ENCODE measurements at places on chromosomes 6 and 20.

DNA sequence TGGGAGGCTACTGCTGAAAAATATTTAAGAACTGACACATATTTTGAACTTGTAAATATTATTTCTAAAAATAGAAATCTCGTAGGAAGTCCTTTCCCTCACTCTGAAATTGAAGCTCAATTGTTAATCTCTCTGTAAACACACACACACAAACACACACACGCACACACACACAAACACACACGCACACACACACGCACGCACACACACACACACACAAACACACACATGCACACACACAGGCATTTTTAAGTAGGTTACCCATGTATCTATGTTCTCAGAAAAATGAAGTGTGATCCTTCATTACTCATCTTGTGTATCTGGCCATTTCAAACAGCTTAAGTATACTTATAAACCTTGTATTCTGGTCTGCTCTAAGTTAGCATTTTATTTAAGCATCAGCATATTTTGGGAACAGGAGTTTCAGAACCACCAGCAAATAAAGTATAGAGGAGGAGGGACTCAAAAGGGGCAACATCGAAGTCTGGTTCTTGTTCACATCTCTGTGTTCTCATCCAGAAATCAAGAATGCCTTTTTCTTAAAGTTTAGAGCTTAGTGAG, 11.6 kb downstream of the CCN6 start:
- no peak for DNase-seq

DNA sequence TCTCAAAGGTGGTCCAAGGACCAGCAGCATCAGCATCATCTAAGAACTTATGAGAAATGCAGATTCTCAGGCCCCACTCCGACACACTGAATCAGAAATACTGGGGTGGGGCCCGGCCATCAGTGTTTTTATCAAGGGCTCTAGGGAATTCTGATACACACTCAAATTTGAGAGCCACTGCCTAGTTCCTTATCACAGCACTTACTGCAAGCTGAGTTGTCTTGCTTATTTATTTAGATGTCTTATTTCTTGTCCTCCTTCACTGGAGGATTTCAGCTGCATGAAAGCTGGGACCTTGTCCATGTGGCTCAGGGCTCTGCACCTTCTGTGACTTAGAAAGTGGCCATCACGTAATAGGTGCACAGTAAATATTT, 139.4 kb upstream of the RREB1 start:
- DNase-seq, result no peak

- DNase-seq, result peak; percentile 82
These were observed 67.8 kb upstream of the RALGAPA2 start for GRCh38 chr20:20780127-20780824.

- DNase-seq, result no peak
These were observed 181.2 kb downstream of the ADGRG6 start for GRCh38 chr6:142482974-142483373.

- DNase-seq, result no peak
These were observed 178.4 kb upstream of the SUPT3H start for GRCh38 chr6:45555981-45556771.

- no peak for DNase-seq
These were observed 293.8 kb downstream of the FRK start for GRCh38 chr6:115766745-115767462.

GRCh38 chr6:1391800-1392309, 2.5 kb downstream of the FOXF2 start:
- DNase-seq, result no peak

DNA sequence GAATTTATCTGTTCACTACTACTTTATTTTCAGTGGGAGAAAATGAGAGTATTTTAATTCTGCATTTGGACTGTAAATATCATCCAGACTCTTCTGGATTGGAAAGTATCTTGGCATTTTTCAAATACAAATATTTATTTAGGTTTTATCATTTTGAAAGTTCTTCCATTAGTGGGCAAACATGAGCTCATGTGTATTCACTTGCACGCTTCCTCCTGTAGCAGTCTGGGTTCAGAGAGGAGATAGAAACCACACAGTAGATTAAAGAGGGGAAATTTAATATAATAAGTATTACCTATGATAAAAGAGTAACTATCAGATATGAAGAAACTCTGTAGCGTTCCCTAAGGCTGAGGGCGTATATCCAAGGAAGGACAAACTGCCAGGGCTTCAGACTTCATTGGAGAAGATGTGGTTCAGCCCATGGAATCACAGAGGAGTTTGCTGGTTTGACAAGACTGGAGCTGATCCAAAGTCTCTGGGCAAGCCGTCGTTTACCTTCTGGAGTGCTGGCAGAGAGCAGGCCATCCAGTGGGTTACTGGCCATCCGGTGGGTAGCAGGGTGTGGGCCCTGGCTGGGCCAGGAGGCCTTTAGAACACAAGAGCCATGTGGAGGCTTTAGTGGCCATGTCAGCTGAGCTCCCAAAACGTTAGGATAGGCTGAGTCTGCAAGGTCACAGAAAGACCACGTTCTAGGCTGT, 44.3 kb downstream of the KCNS1 start:
- no peak for DNase-seq

DNA sequence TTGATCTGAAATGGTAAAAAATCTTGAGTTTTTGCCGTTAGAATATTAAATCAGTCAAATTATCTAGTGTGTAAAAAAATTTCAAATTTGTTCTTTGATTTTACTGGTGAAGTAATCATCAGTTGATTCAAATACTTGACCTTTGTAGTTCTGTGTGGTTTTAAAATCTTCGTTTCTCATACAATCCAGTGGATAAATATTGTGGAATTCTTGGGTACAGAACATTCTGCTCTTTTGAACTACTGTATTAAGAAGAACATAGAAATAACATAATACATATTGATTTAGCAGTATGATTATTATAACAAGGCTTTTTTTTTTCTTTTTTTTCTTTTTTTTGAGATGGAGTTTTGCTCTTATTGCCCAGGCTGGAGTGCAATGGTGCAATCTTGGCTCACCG, 491.8 kb downstream of the CD109 start:
- no peak for DNase-seq

DNA sequence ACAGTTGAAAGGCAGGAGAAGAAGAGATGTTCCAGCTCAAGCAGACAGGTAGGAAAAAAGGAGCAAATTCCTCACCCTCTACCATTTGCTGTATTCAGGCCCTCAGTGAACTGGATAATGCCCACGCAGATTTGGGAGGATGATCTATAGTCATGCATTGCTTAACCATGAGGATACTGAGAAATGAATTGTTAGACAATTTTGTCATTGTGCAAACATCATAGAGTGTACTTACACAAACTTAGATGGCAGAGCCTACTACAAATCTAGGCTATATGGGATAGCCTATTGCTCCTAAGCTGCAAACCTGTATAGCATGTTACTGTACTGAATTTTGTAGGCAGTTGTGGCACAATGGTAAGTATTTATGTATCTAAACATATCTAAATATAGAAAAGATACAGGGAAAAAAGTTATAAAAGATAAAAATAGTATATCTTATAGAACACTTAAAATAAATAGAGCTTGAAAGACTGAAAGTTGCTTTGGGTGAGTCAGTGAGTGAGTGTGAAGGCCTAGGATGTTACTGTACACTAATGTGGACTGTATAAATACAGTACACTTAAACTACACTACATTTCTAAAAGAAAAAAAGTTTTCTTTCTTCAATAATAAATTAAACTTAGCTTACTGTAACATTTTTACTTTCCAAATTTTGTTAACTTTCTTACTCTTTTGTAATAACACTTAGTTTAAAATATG, 672.3 kb downstream of the UTRN start:
- DNase-seq, result no peak

DNA sequence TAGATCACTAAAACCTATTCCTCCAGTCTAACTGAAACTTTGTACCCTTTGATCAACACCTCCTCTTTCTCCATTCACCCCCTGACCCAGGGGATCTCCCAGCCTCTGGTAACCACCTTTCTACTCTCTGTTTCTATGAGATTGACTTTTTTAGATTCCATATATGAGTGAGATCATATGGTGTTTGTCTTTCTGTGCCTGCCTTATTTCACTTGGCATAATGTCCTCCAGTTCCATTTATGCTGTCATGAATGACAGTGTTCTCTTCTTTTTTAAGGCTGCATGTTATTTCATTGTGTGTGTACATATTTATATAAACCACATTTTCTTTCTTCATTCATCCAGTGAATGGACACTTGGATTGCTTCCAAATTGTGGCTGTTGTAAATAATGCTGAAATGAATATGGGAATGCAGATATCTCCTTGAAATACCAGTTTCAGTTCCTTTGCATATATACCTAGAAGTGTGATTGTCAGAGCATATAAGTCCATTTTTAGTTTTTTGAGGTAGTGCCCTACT, 57.7 kb downstream of the DHX35 start:
- no peak for DNase-seq

GRCh38 chr6:25414168-25414567, 135.0 kb downstream of the CARMIL1 start:
- no peak for DNase-seq

GRCh38 chr6:117354671-117355070, 71.1 kb downstream of the ROS1 start:
- DNase-seq, result no peak

GRCh38 chr6:154345811-154346210, 10.8 kb downstream of the IPCEF1 start:
- no peak for DNase-seq

- no peak for DNase-seq
These were observed 637.6 kb downstream of the RNF144B start for GRCh38 chr6:19024737-19025136.

DNA sequence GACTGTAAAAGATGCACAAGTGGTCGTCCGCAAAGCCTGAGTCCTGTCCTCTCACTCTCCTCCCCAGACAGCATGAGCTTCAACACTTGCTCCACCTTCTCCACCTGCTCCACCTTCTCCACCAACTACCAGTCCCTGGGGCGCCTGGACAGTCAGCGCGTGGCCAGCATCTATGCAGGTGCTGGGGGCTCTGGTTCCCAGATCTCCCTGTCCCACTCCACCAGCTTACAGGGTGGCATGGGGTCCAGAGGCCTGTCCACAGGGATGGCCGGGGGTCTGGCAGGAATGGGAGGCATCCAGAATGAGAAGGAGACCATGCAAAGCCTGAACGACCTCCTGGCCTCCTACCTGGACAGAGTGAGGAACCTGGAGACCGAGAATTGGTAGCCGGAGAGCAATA, 162.2 kb upstream of the NT5E start:
- no peak for DNase-seq

DNA sequence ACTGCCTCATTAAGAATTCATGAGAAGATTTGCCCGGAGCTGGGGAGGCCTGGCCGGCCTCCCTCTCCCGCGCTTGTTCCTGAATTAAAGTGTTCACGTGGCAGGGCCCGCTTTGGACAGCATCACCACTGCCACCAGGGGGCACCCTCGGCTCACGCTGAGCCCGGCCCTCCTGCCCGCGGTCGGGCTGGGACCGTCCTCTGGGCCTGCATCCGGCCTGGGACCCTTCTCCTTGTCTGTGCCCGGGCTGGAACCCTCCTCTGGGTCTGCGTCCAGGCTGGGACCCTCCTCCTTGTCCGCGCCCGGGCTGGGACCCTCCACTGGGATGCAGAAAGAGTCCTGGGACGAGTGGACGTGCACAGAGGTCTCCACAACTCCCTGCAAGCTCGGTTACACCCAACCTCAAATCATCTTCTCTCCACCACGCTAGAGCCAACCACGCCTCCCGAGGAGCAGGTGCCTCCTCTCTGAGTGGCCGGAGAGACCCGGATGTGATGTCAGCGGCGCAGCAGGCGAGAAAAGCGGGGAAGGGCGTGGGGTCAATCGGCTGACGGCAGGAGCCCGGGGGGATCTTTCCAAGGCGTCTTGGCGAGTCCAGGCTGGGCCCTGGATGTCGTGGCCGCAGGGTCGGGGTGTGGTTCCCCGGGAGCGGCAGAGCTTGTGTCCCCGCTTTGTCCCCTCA, 50.9 kb upstream of the DACT2 start:
- DNase-seq, result peak; percentile 86

DNA sequence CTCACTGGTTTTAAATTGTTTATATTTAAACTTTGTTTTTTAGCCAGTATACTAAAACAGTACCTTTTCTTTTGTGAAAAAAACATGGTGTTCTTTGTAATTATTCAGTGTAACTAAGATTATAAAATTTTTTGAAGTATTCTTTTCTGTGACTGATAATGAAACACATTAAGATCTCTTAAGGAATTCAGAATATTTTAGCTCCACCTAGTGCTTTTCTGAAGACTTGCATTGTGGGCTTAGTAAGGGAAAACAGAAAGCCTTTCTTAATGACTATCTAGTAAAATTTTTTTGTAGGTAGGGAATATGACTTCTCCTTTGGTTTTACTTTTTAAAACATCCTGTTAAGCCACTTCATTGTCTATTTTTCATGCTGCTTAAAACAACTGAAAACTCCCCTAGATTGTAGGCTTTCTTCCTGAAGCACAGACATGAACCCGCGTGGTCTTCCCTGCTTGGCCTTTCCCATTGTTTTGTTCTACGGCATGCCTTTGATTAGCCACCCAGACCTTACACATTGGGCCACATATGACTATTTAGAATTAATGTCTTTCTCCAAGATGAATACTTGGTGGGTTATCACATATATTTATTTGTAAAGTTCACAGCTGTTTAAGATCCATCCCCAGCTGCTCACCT, 72.1 kb downstream of the AFDN start:
- no peak for DNase-seq

GRCh38 chr6:140225701-140226436, 851.4 kb upstream of the CITED2 start:
- no peak for DNase-seq

Measured in left ventricle myocardium superior (tissue), 1 donor.